Nephron progenitor cell (in vitro differentiated cells): ENCODE measurements at places on chromosomes 3 and 15.

- no peak for DNase-seq
Observed at GRCh38 chr3:150256318-150256717, 151.8 kb upstream of the TSC22D2 start.

DNA sequence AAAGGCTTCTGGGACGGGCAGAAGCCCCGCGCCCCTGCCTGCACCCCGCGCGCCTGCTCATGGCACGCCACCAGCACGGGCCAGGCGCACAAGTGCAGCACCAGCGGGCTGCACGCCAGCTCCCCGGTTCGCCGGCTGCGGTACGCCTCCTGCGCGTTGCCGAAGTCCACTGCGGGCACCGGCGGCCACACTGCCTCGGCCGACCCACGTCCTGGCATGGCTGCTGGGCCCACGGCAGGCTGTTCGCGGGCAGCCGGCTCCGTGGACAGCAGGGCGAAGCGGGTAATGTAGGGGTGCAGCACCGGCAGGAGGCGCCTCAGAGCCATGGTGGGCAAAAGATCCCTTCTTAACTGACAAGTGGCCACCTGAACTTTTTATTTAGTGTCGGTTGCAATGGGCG, 34.8 kb downstream of the MCCC1 start:
- no peak for DNase-seq

DNA sequence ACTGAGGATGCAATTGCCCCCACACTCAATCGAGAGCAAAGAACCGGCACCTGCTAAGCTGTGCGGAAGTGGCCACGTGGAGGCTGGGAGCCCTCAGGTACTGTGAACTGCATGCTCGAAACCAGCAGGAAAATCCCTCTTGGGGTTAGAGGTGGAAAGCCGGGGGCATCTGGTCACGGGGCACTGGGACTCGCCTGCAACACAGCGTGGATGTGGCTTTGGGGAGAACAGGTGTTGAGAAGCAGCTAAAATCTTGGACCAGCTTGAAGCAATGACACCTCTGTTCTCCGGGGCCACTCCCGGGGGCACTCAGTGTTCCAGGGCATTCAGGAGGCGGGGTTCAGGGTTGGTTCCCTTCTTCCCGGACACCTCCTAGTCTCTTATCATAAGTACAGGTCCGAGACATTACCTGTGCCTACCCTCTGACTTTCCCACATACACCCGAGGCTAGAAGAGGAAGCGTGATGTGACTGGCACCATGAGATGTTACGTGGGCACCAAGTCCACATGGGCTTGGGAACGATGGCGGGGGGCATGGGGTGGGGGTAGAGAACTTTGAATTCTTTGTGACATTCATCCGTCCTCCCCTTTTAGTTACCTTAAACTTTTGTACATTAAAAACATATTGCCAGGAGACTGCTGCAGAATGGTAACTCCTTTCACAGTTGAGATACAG, 172.0 kb downstream of the ADAMTS17 start:
- DNase-seq, result no peak

DNA sequence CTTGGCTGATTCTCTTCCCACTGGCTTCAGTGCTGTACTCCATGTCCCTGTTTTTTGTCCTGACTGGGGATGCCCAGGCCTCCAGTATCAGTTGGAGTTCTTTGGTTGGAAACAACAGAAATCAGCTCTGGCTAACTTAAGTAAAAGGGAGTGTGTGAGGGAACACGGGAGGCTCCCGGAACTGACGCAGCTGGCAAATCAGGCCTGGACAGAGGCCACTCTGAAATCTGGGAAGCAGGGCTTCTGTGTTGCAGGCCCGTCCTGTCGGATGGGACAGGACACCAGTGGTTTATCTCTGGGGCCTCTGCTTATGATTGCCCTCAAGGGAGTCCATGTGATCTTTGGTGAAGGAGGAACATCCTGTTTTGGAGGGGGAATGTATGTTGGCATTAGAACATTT, 124.3 kb downstream of the CHCHD6 start:
- DNase-seq, result no peak

DNA sequence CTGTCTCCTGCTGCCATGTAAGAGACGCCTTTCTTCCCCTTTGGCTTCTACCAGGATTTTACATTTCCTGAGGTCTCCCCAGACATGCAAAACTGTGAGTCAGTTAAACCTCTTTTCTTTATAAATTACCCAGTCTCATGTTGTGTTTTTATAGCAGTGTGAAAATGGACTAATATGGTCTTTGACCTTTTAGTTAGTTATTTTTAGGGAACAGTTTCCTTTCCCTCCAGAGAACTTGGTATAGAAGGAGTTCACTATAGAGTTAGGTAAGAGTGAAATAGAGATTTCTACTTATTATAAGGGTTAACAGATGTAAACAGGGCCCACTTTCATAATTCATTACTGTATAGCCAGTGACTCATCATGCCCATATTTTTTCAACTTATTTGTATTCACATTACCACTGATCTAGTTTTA, 170.9 kb downstream of the UNC13C start:
- DNase-seq, result no peak

DNA sequence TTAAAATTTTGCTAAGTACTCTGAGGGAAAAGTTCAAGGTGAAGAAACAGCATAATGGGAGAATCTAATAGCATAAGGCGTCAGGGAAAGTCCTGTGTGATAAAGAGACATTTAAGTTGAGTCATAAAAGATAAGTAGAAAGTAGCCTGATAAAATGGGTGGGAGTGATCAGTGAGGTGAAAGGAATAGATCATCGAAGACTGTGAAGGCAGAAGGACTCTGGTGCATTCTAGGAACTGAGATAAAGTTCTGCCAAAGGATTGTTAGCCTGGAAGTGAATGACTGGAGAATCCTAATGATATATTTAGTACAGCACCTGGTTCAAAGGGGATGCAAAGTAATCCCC, 149.9 kb downstream of the CFAP20DC start:
- DNase-seq, result no peak

- DNase-seq, result no peak
Observed at GRCh38 chr3:184748219-184749135, 36.6 kb upstream of the MAGEF1 start.

DNA sequence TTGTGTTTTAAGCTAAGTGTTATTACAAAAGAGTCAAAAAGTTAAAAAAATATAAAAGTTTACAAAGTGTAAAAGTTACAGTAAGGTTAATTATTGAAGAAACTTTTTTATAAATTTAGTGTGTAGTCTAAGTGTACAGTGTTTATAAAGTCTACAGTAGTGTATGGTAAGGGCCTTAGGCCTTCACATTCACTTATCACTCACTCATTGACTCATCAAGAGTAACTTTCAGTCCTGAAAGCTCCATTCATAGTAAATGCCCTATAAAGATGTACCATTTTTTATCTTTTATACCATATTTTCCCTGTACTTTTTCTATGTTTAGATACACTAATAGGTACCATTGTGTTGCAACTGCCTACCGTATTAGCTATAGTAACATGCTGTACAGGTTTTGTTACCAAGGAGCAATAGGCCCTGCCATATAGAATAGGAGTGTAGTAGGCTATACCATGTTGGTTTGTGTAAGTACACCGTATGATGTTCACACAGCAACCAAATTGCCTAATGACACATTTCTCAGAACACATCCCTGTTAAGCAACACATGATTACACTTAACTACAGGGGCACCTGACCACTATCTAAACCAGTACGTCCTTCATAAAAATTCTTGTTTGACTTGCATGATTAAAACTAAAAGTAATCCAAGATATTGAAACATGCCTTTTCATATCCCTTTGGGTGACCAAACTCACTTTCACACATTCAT, 17.2 kb downstream of the RAD18 start:
- DNase-seq, result no peak

DNA sequence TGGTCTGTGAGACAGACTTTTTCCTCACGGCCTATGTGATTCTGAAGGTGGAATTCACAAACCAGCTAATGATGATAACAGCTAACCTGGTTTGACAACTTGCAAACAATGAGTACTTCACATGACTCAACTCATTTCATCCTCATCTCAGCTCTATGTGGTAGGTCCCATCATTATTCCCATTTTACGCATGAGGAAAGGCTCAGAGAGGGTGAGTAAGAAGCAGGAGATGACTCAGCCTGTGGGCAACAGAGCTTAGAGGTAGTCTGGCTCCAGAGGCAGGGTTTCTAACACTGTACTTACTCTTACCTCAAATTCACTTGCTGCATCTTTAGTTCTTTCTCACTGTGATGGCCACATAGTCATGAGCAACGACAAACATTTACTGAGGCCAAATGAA, 25.8 kb upstream of the PSMD6 start:
- no peak for DNase-seq

DNA sequence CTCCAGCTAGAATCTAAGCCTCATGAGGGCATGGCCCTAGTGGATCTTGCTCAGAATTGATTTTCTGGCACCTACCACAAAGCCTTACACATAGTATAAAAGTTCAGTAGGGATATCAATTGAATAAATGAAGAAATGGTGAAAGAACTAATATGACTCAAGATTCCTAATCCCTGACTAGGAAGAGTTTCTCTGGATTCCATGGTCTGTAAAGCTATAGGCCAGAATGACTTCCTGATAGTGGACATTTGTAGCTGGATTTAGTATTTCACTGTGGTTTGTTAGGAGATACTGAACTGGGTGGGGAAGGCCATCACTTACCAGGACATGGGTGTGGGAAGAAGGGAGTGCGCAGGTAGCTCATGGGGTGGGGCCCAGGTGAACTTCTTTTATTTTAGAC, 168.9 kb downstream of the RAP2B start:
- no peak for DNase-seq

- DNase-seq, result no peak
Observed at GRCh38 chr3:125319765-125320164, 55.4 kb downstream of the ZNF148 start.

GRCh38 chr15:28103831-28104230, 4.7 kb upstream of the OCA2 start:
- no peak for DNase-seq

- no peak for DNase-seq
Observed at GRCh38 chr3:150180334-150180733, 209.6 kb upstream of the PFN2 start.

DNA sequence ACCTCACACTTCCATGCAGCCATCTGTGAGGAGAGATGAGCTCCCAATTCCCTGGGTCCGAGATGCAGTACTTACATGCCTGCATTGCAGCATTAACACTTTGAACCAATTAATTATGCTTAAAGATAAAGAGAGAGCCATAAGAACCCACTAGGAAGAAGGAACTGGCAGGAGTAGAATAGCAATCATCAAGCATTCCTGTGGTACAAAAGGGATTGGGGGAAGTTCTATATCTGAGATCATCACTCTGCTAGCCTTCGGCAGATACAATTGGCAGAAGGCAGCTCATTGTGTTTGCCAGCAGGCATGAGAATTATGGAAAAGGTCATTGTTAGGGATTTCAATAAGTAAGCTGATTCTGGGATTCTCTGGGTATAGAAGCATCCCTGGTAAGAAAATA, 891.4 kb downstream of the NTRK3 start:
- DNase-seq, result no peak

- no peak for DNase-seq
Observed at GRCh38 chr3:61802772-61803171, 241.4 kb downstream of the PTPRG start.

DNA sequence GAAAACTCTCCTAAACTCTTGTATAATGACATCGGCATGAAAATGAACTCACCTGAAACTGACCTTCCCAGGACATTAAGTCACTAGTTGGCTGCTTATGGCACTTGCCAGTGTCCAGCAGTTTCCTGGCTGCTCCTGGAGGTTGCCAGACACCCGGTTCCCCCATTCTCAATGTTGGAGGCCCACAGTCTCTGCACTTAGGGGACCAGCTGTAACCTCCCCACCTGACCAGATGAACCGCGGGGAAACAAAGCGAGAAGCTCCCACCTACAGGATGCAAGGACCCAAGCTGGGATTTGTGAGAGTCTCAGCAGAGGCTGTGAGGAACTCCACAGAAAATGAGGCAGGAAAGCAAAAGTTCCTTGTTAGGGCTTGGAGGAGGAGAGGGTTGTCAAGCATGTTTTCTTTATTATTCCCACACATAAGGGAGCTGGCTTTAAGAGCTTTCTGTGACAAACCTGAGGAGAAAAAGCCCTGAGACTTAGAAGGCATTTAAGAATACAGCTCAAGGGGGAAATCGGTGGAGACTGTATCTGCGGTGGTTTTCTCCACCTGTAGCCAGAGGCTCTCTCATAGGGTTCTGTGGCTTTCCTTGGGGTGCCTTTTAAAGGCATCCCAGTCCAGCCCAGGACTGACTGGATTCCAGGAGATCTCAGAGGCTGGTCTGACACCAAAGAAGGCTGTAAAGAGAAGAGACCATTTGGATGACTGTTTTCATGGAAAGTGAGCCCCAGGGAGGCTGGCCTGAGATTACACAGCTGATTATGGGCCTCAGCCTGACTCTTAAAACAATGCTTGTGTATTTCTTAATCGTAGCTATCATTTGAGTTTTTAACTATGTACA, 4.6 kb downstream of the TPM1 start:
- DNase-seq, result no peak

GRCh38 chr3:70108072-70108471, 108.5 kb downstream of the SAMMSON start:
- peak; percentile 44 for DNase-seq

GRCh38 chr3:128784232-128784631, 58.2 kb downstream of the RAB7A start:
- DNase-seq, result peak; percentile 66

DNA sequence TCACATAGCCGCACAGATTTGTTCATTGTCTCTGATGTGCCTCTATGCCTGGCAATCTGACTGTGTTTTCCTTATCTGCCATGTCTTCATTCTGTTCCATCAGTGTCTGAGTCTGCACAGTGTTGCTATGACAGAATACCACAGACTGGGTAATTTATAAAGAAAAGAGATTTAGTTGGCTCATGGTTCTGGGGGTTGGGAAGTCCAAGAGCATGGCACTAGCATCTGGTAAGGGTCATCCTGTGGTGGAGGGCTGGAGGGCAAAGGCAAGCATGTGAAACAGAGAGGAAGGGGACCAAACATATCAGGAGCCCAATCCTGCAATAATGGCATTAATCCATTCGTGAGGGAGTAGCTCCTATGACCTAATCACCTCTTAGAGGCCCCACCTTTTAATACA, 11.9 kb upstream of the HCN4 start:
- DNase-seq, result no peak

DNA sequence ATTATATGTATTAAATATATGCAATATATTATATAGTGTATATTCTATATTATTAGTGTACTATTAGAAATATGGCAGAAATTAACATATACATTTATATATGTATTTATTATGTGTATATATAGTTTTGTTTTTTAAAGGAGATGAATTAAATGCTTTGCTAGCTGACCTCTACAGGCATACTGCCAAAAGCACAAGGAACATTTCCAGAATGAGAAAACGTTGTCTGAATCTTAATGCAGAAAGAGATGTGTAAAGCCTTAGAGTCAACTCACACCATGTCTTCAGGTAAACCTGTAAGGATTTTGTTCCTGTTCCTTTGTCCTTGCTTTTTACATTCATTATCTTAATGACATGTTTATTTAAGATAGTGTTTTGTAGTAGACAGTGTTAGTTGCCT, 111.9 kb downstream of the ST8SIA2 start:
- DNase-seq, result no peak

- DNase-seq, result no peak
Observed at GRCh38 chr15:28967990-28968389, 82.2 kb downstream of the APBA2 start.

- no peak for DNase-seq
Observed at GRCh38 chr3:115160295-115160694, 13.2 kb upstream of the ZBTB20 start.
